ENCODE measurements at places on chromosomes 16 and 17.

- no peak for DNase-seq
These were observed 660 bp downstream of the RHBDF1 start for GRCh38 chr16:71540-72401.

DNA sequence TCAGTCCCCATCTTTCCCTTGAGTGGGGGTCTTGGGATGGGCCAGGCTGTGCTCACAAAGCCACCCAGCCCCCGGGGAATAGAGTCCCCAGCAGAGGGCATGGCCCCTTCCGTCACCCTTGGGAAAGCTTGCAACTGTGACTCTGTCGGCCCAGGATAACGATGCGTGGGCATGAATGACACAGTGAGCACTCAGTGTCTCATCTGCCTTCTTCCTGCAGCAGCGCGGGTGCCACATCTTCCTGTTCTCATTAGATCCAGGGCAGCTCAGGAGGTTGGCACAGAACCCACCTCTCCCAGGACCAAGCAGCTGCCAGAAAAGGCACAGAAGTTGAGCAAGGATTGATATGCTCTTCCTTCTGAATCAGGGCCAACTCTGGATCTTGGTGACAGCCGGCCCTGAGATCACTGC is 84.7 kb downstream of the MRC2 start:
- DNase-seq, result no peak

DNA sequence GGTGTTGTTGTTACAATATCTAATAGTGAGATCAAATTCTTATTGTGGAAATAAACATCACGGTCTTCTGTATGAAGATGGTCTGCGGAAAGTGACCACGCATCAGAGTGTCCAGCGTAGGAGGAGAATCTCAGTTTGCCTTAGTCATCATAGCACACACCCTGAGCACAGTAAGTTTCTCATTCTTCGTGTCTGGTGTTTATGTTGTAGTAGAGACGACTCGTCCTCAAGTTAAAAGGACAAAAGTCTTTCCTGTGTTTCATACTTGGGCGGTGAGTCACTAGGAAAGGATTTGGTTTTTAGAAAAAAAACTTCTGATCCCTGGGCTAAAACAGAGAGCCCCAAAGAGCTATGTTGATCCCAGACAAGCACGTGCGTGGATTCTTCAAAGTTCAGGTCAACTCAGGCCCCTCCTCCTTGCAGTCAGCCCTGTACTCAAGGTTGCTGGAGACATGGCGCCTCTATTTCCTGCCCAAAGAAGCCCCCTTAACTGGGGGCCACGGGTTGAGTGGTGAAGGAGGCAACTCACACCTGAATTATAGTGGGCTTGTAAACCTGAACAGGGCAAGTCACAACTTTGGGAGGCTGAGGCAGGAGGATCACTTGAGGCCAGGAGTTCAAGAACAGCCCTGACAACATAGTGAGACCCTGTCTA is 170.4 kb downstream of the ZFHX3 start:
- DNase-seq, result no peak

GRCh38 chr17:50613007-50613992 is 21.4 kb upstream of the ABCC3 start:
- no peak for DNase-seq

- no peak for DNase-seq
These were observed 14.0 kb upstream of the CCL2 start for GRCh38 chr17:34241062-34241461.

- no peak for DNase-seq
These were observed 32.8 kb downstream of the ARSG start for GRCh38 chr17:68324114-68324513.

DNA sequence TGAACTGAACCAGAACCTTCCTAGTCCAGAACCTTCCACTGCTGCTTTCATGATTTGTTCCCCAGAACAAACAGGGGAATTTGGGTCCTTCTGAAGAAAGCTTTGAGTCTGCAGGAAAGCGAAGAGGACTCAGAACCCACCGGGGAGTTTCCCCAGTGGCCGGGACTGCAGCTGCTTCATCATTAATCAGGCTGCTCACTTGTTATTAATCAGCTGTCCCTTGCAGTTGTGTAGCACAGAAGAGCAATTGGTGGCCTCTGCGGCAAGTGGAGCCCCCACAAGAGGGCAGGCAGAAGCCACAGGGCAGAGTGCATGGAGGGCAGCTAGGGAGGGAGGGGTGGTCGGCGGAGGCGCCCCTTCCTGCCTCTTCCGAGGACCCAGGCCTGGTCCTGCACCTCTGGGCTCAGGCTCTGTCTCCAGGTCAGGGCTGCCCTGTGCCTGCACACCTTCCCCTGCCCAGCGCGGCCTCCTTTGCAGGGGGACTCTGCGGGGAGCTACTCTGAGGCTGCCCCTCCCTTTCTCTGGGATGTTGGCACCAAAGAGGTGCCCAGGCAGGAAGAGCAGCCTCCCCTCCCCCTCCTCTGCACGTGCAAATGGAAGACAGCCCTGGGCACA is 6.9 kb downstream of the CCL17 start:
- peak; percentile 60 for DNase-seq

DNA sequence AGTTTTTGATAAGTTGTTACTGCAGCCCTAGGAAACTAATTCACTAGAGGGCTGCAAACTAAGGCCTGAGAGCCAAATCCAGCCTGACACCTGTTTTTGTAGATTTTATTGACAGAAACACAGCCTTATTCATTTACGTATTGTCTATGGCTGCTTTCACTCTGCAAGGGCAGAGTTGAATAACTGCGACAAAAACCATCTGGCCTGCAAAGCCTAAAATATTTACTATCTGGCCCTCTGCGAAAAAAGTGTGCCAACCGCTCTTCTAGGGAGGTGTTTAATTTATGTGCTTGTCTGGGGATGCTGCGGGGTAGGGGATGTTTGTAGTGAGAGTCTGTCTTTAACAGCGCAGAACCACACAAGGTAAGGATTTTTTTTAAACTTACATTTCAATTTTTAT is 165.0 kb upstream of the RBFOX1 start:
- DNase-seq, result no peak

GRCh38 chr16:76653390-76654026 is 376.3 kb downstream of the CNTNAP4 start:
- peak; percentile 33 for DNase-seq

- DNase-seq, result no peak
These were observed 31.5 kb upstream of the EMP2 start for GRCh38 chr16:10611825-10612342.
